ENCODE measurements at places on chromosomes 6 and 20.
A peak's percentile ranks its signal among the peaks of the same experiment; 100 is the strongest.

DNA sequence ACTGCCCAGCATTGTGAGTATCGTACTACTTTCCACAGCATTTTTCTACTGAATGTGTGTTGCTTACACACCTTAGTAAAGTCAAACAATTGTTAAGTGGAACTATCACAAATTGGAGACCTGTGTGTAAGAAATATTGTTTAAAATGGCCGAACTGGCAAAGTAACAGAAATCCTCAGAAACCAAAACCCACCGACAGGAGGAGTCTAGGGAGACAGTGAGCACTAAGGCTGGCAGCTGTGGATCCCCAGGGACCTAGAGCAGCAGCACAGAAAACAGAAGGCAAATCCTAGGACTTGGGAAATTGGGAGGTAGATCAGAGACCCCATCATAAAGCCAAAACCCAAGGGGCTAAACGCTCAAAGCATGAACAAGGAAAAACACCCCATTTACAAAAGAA is 69.9 kb downstream of the SESN1 start:
- peak; percentile 11 for DNase-seq

DNA sequence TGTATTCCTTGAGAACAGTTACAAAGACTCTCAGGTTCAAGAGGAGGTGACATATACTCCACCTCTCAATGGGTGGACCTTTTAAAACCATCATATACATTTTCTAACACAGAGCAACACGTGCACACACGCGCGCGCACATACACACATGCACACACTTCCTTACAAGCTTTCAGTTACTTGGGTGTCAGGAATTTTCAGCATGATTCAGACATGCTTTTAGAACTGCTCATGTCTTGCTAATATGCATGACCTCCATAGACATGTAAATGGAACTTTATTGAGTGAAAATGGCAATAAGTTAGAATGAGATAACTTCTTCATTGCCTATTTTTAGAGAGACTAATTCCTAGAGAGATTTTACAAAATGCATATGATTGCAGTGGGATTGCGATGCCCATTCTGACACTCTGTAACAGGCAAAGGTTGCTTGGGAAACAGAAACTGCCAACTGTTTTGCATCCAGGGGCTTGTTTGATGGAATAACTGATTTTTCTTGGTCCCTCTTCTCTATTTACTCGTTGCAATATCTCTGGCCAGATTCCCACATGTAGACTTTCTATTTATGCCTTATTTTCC is 531.4 kb upstream of the RNF217 start:
- no peak for DNase-seq

GRCh38 chr6:53103993-53104675 is 38.9 kb downstream of the FBXO9 start:
- no peak for DNase-seq

GRCh38 chr20:17749978-17750721 is 50.4 kb downstream of the BANF2 start:
- no peak for DNase-seq

GRCh38 chr6:49730251-49730650 is 13.9 kb downstream of the CRISP3 start:
- no peak for DNase-seq

- no peak for DNase-seq
Measured at GRCh38 chr20:58573257-58573656, 58.1 kb upstream of the APCDD1L start.

DNA sequence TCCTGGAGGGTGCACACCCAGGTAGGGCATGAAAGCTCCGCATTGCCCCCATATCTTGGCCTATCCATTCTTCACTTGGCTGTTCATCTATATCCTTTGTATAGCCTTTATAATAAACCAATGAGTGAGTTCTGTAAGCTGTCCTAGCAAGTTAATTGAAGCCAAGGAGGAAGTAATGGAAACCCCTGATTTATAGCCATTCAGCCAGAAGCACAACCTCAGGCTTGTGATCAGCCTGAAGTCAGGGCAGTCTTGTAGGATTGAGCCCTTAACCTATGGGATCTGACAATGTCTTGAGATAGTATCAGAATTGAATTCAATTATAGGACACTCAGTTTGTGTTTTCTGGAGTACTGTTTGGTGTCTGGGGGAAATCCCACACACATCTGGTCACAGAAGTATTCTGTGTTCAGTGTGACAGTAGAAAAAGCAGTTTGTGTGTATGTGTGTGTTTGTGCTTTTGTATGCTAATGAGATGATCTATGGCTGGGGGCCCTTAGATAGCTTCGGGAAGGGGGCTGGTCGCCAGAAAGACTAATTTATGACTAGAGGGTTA is 5.7 kb downstream of the NT5E start:
- no peak for DNase-seq

DNA sequence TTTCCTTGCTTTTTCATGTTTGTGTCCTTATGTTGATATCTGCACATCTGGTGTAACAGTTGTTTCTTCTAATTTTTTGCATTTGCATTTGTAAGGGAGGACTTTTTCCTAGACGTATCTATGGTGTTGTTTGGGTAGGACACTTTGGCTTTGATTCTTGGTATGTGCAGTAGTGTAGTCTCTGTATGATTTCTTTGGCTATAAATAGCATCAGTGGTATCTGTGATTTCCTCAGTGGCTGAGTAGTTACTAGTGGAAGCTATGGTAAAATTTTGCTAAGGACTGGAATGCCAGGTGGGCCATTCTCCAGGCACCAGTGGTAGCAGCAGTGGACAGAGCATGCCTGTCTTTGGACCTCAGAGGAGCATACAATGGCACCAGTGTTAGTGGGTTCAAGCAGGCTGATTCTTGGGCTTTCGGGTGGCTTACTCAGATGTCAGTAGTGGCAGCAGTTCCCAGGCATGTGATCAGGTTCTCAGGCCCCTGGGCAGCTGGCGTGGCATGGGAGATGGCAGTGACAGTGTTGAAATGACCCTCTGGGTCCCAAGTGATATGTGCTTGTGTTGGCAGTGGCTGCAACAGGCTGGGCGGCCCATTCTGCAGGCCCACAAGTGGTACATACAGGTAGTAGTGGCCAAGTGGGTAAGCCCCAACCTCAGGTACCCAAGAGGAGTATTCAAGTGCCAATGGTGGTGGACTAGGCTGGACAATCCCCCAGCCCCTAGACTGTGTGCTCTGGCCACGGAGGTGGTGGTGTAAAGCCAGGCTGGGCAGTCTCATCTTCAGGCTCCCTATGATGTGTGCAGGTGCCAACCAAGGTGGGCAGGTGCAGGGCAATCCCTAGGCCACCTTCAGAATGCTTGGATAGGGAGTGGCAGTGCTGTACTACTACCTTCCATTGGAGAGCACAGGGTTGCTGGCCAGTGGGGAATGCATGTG is 54.5 kb downstream of the PLCG1 start:
- DNase-seq: no peak

DNA sequence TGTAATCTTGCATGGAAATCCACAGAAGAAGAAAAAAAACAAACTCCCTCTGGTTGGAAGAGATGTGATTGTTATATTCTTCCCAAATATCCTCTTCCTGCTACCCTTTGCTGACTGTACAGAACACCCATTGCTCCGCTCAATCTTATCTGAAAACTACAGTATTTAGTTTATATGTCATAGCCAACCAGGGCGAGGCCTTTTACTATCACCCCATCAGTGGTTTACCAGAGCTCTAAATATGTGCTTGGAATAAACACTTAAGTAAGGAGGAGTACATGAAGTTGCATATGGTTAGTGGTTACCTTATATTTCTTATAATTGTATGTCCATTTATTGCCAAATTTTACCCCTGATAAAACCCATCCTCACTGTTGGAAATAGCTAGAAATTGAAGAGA is 12.2 kb downstream of the PRL start:
- DNase-seq: no peak

DNA sequence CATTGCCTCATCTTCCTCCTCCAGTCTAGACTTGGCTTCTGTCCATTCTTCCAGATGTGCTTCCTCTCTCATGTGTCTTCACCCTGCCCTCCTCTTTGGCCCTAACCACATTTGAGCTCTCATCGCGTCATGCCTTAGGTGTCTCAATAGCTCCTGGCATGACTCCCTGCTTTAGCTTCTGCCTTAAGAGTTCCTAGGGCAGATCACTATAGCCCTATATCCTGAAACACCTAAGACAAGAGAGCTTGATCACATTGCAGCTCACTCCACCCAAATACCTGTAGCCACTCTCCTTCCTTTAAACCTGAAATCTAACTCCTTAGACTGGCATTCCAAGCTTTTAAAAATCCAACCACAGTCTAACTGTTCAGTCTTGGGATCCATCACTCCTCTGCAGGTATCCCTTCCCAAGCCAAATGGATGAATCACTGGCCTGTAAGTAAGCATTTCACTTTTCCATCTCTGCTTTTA is 69.0 kb upstream of the STXBP5 start:
- DNase-seq: no peak

DNA sequence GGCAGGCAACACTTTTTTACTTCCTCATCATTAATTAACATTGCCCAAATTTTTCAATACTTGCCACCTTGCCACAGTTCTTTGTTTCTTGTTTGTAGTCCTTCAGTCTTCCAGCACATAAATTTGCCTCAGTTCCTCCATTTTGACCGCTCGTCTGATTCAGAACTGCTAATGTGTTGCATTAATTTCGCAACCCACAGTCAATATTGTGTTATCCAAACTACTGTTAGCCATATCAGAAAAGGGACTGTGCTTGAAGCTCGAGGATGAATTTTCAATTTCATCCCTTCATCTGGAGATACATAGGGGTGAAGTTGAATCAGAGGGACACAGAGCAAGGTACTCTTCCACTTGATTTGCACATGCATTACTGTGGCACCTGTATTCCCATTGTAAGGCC is 421.5 kb downstream of the CDKAL1 start:
- DNase-seq: no peak

GRCh38 chr20:37922016-37922415 is 19.1 kb downstream of the VSTM2L start:
- no peak for DNase-seq

- DNase-seq: peak; percentile 39
Measured at GRCh38 chr6:130019326-130020072, 1.1 kb downstream of the L3MBTL3 start.

GRCh38 chr20:21302664-21303060 is 469 bp upstream of the XRN2 start:
- DNase-seq: no peak

- no peak for DNase-seq
Measured at GRCh38 chr20:10876558-10876957, 202.8 kb upstream of the JAG1 start.

- no peak for DNase-seq
Measured at GRCh38 chr6:132471787-132472186, 41.1 kb downstream of the STX7 start.

DNA sequence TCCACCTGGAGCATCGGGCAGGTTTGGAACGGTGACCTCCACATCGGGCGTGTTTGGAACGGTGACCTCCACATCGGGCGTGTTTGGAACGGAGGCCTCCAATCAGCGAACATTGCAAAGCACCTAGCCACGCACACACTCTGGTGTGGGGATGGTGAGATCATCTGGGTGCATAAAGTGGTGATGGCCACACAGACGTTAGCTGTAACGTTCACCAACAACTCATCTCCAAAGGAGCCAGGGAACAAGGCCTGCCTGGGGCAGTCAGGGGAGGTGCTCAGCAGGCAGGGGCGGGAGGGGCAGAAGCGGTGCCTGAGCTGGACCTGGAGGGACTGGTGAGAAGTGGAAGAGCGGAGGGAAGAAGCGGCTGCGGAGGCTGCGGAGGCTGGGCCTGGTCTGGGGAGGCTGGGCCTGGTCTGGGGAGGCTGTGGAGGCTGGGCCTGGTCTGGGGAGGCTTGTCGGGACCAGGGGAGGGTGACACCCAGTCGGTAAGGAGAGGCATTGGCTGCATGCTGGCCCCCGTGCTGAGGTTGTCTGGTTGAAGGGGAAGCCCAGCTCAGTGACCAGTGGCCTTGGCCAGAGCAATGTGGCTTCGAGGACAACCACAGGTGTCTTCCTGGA is 89.9 kb downstream of the PSMB1 start:
- DNase-seq: no peak

DNA sequence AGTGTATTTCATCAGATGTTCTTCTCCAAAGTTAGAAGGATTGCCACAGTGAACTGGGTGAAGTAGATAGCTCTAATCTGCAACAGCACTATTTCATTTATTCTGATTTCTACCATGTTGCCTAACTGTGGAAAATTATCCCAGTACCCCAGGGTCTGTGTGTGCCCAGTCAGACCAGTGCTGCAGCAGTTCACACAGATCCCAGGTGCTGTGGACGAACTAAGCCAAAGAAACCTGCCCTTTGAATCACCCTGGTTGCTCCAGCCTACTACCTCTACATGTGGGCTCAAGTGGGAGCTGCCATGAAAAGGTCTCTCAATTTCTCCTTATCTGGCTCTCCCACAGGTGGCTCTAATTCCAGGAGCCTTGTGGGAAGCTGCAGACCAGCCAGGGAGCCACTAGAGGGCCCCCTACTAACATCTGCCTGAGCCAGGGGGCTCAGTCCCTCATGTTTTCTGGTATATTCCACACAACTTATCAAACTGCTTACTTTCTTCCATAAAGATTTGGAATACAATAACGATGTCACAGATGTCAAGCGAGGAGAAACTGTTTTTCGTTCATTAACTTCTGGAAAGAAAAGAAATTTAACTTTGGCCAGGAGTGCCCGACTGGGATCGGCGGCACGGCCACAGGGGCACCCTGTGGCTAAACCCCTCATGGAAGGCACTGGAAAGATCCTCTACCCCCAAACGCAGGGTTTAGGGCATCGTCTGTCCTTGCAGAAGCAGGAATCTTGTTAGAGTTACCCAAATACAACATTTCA is 31.6 kb upstream of the LY86 start:
- DNase-seq: peak; percentile 82

DNA sequence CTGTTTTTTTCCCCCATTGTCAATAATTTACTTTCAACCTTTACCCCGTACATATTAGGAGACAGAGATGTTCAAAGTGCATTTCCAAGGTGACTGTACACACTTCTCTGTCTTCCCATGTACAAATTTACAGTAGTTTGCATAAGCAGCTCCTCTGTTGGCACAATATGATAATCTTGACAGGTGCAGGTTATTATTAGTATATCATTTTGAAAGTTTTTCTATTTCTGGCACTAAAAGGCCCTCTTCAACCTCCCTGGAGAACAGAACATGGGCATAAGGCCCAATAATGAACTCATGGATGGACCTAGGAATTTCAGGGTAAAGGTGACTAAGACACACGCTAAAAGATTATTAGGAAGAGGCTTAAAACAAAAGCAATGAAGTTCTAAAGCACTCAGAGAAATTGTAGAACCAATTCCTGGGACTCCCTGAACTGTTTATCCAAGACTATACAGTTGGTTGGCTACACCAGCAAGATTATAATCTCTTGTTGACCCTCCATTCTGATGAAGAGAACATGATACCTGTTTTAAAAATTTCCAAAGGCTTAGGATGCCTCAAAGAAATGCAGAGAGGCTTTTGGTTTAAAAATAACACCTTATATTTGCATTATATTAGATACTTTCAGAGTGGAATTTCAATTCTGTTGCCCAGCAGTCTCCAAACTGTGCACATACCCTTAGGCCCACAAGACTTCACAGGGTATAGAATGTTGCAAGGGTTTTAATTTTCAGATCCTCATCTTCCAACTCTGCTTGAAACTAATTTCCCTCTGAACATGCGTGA is 1.1 kb downstream of the AIG1 start:
- no peak for DNase-seq
